ENCODE measurements at places on chromosomes 7 and 10.
A peak's percentile ranks its signal among the peaks of the same experiment; 100 is the strongest.

GRCh38 chr10:78972160-78972946, 96.4 kb upstream of the ZMIZ1 start:
- DNase-seq: no peak

DNA sequence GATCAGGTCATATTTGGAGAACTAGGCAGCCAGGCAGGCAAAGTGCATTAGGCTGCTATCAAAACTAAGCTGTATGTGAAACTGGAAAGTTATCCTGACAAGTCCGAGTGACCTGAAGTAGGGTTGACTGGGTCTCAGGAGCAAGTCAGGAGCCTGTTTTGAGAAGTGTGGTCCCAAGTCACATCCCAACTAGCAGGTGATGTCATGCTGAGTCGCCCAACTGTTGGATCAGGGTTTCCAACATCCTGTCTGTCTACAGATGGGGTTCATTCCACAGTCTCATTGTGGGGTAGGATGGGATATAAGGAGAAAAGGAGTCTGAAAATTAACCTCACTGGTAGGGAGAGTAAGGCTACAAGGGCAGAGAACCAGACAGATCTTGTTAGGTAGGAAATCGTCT, 27.0 kb downstream of the SLC26A4 start:
- DNase-seq: no peak

DNA sequence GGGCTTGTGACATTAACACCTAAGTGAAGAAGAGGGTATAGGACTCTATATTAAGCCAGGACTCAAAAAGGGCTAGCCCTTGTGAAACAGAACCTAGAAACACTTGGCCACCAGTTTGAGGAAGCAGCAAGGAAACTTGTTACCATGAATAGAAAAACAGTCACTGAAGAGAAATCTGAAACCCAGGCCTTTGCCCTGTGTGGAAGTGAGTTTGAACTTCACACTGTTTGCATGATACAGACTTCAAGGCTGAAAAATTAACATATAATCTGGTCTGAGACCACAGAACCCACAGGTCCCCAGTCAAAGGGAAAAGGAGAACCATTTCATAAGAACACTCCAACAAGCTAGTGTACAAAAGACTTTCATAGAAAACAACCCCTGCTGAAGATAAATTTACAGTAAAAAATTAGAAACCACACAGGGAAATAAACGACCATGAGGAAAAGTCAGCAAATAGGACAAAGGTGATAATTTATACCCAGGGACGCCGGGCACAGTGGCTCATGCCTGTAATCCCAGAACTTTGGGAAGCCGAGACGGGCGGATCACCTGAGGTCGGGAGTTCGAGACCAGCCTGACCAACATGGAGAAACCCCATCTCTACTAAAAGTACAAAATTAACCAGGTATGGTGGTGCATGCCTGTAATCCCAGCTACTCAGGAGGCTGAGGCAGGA, 76.1 kb downstream of the SKIDA1 start:
- no peak for DNase-seq

DNA sequence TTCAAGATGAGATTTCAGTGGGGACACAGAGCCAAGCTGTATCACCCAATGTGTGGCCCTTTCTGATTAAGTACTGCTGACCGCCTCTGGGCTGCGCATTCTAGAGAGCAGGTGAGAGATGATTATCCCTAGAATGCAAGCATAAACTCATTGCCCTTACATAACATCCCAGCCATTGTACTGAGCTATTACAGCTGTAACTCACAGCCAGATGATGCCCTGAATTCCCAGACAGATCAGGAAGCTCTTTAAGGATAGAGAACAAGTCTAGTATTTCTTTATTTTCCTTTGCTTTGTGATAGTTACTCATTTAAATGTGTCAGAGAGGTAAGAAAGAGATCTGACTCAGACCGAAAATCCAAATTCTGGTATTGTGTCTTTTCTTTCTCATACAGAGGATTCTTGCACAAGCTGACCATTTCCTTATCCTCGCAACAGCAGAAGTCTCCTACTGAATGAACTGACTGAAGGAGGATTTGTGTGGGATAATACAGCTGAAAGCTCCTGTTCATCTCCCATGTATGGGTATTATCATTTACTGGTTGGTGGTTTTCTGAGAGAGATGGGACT, 58.4 kb downstream of the ZNF22 start:
- DNase-seq: no peak

GRCh38 chr10:104925232-104925851, 284.3 kb downstream of the SORCS3 start:
- peak; percentile 7 for DNase-seq

GRCh38 chr10:122643931-122644534, 55.6 kb downstream of the C10orf120 start:
- no peak for DNase-seq

Measured in stimulated activated CD4-positive, alpha-beta T cell treated with anti-CD3 and anti-CD28 coated beads, Interleukin-15, amount 100 ng/mL, for 48 hours (primary cell).